ENCODE measurements at places on chromosomes 6 and 20.
A peak's percentile ranks its signal among the peaks of the same experiment; 100 is the strongest.

DNA sequence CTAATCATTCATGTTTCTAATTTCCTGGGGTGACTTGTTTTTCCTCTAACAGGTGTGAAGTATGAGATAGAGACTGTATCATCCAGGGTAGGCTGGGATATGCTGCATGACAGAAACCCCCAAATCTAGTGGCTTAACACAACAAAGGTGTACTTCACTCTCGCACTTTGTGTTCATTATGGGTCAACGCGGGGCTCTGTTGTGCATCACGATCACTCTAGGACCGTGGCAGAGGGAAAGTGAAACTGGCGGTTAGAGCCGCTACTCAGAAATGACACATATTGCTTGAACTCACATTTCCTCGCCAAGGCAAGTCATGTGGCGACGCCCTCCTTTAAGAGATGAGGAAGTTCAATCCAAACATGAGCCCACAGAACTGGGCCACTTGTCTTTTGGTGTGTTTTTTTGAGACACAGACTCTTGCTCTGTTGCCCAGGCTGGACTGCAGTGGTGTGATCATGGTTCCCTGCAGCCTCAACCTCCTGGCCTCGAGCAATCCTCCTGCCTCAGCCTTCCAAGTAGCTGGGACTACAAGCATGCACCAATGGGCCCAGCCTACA lies 41.3 kb downstream of the PCNA start:
- DNase-seq: no peak

DNA sequence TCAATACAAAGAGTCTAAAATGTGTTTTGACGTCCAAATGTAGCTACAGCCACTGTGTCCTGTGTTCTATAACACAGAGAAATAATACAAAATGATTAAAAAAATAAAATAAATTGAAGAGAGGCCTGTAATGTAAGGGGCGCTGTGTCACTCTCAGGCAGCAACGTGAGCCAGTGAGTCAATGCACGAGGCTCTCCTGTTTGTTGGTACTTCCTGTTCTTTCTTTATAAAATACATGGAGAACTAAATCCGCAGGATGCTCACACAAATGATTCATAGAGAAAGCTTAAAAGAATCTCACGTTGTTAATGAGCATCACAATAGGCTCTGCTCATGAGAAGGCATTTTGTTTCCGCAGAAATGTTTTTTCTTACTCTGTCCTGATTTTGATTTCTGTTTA lies 635.0 kb upstream of the AGPAT4 start:
- no peak for DNase-seq

GRCh38 chr6:139486476-139486799 lies 112.0 kb upstream of the CITED2 start:
- DNase-seq: no peak

DNA sequence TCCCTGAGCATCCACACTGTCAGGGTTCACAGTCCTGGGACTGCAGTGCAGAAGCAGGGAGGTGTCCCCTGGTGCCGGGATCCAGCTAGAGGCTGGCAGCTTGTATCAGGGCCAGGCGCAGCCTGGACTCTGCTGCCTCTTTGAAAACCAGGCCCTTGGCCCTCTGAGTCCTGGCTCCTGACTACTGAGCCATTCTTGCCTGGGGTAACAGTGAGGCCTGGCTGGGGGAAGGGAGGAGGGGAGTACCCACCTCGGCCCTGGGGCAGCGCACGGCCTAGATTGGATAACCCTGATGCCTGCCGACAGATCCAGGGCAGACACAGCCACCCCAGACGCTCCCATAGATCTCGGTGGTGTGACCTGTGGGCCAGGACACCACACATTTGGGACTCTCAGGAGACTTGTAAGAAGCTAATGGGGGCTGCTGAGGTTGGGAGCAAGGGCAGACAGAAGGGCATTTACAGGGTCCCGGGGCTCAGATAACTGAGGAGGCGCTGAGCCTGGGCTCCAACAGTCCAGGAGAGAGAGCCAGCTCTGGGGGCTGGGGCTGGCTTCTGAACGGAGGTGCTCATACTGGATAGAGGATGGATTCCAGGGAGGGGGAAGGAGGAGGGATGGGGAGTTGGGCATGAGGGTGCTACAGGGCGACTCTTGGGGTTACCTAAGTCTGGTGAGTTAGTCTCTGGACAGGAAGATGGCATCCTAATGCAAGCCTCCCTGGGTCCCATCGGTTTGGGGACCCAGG lies 30.5 kb downstream of the SPDEF start:
- DNase-seq: peak; percentile 51

GRCh38 chr6:117117652-117118051 lies 147.7 kb upstream of the VGLL2 start:
- DNase-seq: no peak

DNA sequence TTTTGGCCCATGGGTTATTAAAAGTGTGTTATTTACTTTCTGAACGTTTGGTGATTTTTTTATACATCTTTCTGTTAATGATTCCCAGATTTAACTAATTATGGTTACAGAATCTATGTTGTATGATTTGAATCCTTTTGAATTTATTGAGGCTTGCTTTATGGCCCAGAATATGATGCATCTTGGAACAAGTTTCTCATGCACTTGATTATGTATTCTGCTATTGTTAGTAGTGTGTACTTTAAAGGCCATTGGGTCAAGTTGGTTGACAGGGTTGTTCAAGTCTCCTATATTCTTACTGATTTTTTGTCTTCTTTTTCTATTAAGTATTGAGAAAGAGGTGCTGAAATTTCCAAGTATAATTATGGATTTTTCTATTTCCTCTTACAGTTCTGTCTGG lies 105.0 kb upstream of the FOXO3 start:
- no peak for DNase-seq

DNA sequence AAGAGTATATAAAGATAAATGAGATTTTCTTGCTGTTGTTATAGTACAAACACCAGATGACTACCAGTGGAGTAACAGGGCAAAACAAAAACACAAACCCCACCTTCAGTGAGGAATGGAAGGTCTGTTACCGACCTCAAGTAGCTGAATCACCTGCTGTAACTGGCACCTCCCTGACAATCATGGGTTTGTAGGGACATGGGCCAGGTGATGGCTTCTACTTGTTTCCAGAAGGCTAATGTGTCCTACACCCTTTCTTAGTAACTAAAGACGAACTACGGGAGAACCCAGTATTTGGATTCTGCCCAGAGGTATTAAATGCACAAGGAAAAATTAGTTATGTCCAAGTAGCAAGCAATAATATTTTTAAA lies 26.8 kb downstream of the SNX5 start:
- no peak for DNase-seq

DNA sequence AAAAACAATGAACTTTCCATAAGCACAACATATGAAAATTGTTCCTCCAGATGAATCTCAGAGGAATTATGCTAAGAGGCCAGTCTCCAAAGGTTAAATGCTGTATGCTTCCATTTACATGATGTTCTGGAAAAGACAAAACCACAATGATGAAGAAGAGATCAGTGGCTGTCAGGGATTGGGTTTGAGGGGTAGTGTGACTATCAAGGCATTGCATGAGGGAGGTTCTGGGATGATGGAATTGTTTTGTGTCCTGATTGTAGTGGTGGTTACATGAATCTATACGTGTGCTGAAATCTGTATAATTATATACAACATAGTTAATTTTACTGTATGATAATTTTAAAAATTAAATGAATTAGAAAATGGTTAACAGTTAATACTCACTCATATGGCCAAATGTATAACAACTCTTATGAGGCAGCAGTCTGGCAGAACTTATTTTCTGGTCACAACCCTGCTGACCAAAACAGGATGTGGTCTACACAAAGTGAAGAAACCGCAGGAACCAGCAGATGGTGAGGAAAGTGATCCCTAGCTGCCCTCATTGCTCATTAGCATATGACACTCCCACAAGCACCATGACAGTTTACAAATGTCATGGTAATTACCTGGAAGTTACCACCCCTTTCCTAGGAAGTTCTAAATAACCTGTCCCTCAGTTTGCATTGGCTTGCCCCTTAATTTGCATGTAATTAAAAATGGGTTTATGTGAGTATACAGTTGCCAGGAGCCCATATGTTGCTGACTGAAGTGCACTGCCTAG lies 31.9 kb downstream of the NSFL1C start:
- no peak for DNase-seq

DNA sequence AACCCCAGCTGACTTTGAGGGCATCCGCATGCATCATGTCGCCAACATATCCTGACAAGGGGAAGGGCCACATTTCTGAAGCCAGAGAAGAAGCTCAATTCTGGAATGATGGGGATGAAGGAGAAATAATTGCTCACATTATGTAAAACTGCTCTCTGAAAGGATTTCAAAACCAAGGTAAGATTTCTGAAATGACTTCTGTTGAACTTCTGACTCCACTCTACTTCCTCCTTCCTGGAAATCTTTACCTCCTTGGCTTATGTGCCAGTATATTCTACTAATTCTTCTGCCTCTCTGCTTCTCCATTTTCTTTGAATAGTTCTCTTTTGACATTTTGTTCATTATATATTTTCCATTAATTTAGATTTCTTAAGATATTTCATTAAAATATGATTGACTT lies 31.9 kb downstream of the HLA-DPB1 start:
- DNase-seq: no peak

- DNase-seq: no peak
Measured at GRCh38 chr6:165511807-165512206, 151.2 kb downstream of the PDE10A start.

GRCh38 chr6:83311231-83311630 lies 118.1 kb downstream of the RWDD2A start:
- no peak for DNase-seq

DNA sequence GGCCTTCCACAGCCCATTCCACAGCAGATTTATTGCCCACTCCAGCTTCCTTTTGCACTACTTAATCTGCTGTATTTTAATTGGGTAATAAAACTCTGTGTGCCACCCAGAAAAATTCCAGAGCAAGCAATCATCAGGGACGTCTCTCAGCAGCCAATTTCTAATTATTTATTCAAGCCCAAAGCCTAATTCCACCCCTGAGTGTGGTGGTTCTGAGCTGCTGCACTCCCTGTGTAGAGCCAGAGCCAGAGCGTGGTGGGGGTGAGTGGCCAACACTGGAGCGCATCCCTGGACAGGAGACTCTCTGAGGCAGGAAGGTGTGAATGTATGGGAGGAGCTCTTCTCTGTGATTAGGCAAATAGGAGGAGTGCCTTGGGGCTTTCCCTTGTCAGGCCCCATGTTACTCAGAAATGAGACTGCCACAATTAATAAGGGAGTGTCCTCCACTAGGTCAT lies 66.1 kb downstream of the CD24 start:
- no peak for DNase-seq

- DNase-seq: no peak
Measured at GRCh38 chr6:122374307-122374706, 25.1 kb upstream of the HSF2 start.

GRCh38 chr6:148203970-148204369 lies 138.7 kb upstream of the SASH1 start:
- DNase-seq: no peak

DNA sequence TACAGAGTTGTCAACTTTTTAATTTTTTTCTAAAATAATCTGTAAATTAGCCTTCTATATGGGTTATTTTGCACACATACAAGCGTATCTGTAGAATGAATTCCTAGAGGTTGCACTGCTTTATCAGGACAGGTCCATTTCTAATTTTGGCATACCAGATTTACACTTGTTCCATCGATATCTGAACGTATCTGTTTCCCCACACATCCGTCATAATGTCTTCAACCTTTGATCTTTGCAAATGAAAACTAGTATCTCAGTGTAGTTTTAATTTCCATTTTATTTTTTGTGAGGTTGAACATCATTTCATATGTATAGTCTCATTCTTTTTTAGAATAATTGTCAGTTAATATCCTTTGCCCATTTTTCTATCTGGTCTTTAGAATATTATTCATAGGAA lies 22.7 kb downstream of the SENP6 start:
- DNase-seq: no peak

GRCh38 chr6:31446481-31446880 lies 43.1 kb downstream of the MICA start:
- DNase-seq: no peak

GRCh38 chr6:87976616-87977015 lies 71.0 kb upstream of the SPACA1 start:
- DNase-seq: no peak

GRCh38 chr6:166433096-166433495 lies 50.4 kb upstream of the MPC1 start:
- DNase-seq: no peak

GRCh38 chr20:54194724-54195438 lies 13.0 kb upstream of the PFDN4 start:
- no peak for DNase-seq

- no peak for DNase-seq
Measured at GRCh38 chr20:57651881-57652605, 31.8 kb upstream of the ZBP1 start.

GRCh38 chr6:106356378-106356777 lies 4.1 kb upstream of the CRYBG1 start:
- no peak for DNase-seq

All from eye (tissue), 1 donor.